ENCODE measurements at places on chromosomes 7 and 10.

DNA sequence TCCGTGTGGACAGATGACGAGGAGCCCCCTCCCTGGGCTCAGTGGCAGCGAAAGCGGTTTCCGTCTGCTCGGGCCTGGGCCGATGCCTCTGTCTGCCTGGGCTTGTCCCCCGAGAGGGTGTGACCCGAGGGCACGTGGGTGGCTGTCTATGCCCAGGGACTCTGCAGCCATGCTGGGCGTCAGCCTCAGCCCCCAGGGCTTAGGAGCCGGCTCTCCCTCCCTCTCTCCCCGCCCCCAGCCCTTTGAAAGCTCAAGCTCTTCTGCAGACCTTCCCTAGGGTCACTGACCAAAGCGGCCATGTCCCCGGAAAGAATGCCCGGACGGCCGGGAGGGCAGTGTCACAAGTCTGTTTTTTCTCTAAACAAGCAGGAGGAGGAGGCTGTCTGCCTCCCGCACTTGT lies 7.1 kb downstream of the MICALL2 start:
- no peak for DNase-seq

- no peak for DNase-seq
Measured at GRCh38 chr10:124745673-124746072, 1.5 kb upstream of the FAM53B start.

- no peak for DNase-seq
Measured at GRCh38 chr10:6609625-6610024, 29.5 kb upstream of the PRKCQ start.

GRCh38 chr10:25896421-25896820 lies 37.6 kb upstream of the MYO3A start:
- DNase-seq, result no peak

DNA sequence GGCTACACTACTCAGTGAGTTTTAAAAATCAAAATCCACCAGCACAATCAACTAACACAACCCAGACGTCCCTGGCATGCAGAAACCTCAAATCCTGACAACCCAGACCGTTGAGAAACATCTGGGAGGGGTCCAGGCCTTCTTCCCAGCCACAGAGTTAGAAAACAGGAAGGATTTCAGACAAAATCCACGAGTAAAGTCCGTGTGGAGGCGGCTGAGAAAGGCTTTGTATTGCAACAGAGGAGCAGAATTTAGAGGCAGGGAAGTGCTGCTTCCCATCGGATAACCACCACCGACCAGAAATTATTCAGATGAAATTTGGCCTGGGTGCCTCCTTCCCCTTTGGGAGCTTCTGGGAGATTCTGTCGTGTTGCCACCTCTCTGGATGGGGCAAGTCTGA lies 61.5 kb downstream of the TNS3 start:
- DNase-seq, result no peak

DNA sequence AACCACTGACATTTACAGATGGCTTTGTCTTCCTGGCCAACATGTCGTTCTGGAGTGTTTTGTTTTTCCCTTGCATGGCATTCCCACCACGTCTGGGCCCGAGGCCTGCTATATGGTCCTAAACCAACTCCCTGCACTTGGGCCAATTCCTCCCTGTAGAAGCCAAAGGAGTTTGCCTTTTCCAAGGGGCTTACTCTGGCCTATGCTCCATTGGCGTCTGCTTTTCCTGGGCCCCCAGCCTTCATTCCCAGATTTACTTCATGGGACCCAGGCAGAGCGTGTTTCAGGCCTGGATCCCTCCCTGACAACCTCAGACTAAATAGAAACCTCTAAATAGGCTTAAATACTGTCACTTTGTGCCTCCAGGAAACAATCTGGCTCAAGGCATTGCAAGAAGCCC lies 60.7 kb downstream of the MINDY4 start:
- no peak for DNase-seq

- no peak for DNase-seq
Measured at GRCh38 chr10:6347391-6347951, 144.7 kb downstream of the PFKFB3 start.

DNA sequence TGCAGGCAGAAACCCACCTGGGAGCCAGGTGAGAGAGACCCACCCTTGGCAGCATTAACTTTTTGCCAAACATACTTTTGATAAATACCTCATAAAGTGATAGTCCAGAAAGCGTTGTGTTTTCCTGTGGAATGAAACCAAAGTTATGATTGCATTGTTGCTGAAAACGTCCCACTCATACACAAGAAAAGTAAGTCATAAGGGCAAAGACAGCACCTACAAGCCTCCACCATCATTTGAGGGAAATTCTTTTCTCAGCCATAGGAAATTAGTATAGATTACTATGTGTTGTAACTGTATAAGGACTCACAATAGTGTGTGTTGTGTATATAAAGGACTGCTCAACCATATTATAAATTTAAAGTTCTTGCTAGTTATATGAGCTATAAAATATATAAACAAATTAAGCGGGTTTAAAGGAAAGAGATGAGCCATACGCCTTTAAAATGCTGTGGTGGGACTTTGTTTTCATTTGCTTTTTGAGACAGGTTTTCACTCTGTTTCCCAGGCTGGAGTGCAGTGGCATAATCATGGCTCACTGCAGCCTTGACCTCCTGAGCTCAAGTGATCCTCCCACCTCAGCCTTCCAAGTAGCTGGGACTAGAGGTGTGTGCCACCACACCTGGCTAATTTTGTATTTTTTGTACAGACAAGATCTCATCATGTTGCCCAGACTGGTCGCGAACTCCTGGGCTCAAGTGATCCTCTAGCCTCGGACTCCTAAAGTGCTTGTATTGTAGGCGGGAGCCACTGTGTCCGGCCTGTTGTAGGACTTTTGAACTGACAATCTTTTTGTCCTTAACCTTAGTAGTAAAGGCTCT lies 160.8 kb downstream of the PKD1L1 start:
- no peak for DNase-seq

DNA sequence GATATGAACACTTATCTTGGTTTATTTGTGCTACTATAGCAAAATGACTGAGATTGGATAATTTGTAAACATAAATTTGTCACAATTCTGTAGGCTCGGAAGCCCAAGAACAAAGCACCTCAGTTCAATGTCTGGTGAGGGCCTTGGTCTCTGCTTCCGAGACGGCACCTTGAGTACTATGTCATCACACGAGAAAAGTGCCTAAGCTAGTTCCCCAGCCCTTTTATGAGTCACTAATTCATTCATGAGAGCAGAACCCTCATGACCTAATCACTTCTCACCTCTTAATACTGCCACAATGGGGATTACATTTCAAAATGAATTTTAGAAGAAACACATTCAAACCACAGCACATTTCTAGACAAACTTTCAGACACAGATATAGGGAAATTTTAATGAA lies 52.0 kb upstream of the PRSS1 start:
- DNase-seq, result no peak

- DNase-seq, result no peak
Measured at GRCh38 chr10:77763453-77764430, 126.1 kb upstream of the KCNMA1 start.

- no peak for DNase-seq
Measured at GRCh38 chr10:131703941-131704340, 196.9 kb upstream of the PPP2R2D start.

DNA sequence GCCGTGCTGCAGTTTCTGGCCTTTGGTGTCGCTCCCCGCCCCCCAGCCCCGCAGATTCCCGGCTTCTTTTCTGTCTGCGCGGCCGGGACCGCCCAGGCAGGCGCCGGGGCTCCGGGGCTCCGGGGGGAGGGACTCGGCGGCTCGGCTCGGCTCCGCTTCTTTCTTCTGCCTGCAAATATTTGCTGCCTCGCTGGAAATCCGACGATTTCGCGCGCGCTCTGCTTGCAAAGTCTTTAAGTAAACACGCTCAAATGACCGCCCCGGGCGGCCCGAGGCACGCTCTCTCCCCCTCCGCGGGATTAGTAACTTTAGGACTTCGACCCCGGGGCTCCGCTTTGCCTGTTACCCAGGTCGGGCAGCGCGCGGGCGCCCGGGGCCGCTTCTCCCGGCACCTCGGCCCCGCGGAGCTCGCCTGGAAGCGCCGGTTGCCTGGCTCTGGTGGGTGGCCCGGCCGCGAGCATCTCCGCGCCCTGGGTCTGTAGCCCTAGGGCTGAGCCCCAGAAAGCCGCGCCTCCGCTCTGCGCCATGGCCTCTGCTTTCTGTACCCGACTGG lies 3.9 kb upstream of the GATA3 start:
- DNase-seq, result no peak

DNA sequence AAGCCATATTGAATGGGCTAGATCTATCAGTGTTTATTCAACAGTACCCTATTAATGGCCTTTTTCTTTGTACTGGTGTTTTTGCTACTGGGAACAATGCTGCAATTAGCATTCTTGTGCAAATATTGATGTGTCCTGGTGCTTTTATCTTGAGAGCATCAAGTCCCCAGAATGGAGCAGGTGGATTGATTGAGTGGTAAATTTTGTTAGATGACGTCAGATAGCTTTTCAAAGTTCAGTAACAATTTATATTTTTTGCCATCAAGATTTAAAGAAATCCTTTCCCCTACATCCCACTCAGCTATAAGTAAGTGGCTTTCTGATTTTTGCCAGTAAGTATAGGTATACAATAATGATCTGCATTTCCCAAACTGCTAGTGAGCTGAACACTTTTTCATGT lies 63.4 kb upstream of the SYPL1 start:
- no peak for DNase-seq

DNA sequence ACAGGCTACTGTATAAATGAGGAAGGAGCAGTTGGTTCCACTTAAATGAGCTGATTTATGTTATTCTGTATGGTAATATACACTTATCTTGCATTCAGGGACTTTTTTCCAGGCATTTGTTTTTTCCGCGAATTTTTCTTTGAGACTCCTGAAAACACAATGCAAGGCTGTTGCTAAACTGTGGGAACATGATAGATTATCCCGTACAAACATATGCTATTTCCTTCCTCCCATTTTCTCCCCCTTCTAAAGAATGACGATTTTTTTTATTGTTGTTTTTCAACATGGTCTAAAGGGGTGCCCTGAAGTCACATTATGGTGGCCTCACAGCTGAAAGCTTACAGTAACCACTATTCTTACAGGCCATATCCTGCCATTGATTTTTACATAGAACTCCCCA lies 523.9 kb upstream of the NRP1 start:
- no peak for DNase-seq

- no peak for DNase-seq
Measured at GRCh38 chr10:132422903-132423825, 26.2 kb downstream of the PWWP2B start.

- no peak for DNase-seq
Measured at GRCh38 chr10:35412900-35413491, 76.7 kb downstream of the CCNY start.

DNA sequence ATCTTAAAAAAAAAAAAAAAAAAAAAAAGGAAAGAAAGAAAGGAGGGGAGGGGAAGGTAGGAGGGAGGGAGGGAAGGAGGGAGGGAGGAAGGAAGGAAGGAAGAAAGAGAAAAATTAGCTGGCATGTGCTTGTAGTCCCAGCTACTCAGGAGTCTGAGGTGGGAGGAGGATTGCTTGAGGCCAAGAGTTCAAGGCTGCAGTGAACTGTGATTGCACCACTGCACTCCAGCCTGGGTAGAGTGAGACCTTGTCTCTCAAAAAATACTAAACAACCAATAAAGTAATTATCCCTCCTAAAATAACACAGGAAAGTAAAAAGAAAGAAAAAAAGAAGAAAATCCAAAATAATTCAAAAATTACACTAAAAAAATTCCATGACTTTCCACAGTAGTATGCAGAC lies 13.8 kb upstream of the NRF1 start:
- no peak for DNase-seq

DNA sequence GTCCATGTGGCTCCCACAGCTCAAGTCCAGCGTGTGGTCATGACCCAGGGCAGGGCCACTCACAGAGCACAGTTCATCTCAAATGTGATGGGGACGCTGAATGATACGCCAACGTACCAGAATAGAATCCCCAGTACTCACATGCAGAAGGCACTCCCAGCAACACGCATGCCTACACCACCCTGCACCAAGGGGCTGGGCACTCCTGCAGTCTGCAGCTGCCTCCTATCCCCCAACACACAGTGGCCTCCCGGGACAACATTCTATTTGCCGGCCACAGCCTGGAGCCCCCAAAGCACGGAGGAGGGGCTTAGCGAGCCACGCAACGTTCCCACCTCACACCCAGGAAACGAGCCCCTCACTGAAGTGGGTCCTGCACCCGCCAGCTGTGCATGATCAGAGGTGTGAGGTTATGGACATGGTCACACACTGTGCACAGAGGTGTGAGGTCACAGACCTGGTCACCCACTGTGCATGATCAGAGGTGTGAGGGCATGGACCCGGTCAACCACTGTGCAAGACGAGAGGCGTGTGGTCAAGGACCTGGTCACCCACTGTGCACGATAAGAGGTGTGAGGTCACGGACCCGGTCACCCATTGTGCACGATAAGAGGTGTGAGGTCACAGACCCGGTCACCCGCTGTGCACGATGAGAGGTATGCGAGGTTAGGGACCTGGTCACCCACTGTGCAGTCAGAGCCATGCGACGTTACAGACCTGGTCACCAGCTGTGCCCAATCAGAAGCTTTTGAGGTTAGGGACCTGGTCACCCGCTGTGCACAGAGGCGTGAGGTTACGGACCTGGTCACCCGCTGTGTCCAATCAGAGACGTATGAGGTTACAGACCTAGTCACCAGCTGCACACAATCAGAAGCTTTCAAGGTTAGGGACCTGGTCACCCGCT lies 182.8 kb downstream of the DIP2C start:
- no peak for DNase-seq

DNA sequence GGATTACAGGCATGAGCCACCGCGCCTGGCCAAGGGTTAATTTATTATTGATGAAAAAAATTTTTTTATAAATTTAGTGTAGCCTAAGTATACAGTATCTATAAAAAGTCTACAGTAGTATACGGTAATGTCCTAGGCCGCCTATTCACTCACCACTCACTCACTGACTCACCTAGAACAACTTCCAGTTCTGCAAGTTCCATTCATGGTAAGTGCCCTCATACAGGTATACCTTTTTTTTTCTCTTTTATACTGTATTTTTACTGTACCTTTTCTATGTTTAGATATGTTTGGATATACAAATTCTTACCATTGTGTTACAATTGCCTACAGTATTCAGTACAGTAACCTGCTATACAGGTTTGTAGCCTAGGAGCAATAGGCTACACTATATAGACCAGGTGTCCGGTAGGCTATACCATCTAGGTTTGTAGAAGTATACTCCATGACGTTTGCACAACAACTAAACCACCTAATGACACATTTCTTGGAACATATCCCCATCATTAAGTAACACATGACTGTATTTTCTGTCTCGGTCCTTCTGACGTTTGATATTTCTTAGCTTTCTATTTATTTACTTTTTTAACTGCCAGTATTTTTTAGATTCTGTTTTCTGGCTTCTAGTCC lies 23.4 kb downstream of the IRF5 start:
- no peak for DNase-seq

DNA sequence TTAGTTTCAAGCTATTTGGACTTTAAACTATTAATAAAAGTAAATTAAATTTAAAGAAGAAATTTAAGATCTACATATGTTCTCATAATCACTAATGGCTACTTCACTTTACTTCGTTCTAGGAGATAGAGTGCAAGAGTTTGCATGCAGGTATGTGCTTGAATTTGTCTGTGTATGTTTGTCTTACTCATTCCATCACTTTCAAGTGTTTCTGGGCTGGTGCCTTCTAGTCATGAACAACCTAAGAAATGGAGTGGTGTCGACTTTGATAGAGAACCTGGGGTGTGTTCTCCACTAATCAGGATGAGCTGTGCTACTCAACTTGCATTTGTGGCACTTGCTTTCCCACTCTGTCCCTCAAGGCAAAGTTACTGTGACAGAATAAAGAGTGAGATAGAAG lies 169.9 kb downstream of the KCND2 start:
- no peak for DNase-seq
